ENCODE measurements at places on chromosomes 6 and 20.

DNA sequence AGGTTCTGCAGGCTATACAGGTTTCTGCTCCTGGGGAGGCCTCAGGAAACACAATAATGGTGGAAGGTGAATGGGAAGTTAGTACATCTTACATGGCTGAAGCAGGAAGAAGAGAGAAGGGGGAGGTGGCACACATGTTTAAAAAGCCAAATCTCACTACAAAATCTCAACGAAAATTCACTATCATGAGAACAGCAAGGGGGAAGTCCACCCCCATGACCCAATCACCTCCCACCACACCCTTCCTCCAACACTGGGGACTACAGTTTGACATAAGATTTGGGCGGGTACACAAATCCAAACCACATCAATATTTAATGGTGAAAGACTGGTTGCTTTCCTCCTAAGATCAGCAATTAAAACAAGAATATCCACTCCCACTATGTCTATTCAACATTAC is 13.8 kb upstream of the POLR1H start:
- DNase-seq, result no peak

DNA sequence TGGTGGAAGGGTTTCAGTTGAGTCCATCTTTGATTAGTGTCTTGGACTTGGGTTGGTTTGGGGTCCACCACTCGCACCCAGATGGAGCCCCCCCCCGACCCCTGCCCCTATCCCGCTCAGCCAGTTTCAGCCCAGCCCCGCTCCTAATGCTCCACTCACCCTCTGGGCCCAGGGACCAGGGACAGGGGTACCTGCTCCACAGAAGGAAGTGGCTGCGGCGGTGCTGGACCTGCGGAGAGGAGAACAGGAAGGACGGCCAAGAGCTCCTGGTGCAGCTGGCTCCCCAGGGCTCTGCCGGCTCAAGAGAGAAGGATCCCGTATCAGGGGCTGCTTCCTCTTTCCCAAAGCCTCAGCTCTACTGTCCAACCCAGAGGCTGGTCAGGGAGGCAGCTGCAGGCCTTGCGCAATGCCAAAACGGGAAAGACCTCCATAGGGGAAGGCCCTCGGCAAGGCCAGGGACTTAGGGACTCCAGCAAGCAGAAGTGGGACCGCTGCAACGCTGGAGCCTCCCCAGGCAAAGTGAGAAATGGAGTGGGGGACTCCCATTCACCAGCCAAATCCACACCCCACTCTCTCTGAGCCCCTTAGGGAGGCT is at the start of gene SIGLEC1:
SIGLEC1 (minus strand) TSS at position 322 of the 595 bp plus-strand sequence. CDS start 5,472 bp downstream, outside the sequence.
- DNase-seq, result no peak

DNA sequence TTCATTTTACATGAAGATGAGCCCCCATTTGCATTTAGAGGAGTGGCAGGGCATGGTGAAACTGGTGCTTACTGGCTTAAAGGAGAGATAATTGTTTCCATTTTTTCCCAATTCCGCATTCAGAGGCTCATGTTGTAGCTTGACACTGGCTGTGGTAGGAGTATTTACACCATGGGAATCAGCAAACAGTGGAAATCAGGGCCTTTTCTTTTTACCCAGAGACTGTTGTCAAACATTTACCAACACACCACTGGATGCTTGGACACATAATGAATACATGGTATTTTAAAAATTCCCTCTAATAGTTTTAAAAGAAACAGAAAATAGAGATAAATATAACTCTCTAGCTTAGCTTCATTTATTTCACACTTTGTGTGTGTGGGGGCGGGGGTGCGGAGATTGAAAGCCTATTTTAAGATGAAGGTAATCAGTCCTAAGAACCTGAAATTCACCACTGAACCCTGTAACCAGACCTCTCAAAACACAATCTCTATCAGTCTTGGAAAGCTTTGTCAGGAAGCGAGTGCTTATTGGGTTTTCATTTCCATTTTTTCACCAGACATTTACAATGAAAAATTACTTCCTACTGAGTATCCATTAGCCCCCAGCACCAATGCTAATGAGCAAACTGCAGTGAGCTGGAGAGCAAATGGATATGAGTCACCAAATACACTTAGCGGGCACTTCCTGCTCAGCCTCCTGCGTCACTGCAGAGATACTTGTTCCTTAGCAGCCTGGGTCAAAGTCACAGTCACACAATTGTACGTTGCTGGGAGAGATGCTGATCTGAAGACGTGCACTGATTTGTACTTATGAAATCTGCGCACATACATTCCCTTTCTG is 532.0 kb downstream of the BCKDHB start:
- no peak for DNase-seq

DNA sequence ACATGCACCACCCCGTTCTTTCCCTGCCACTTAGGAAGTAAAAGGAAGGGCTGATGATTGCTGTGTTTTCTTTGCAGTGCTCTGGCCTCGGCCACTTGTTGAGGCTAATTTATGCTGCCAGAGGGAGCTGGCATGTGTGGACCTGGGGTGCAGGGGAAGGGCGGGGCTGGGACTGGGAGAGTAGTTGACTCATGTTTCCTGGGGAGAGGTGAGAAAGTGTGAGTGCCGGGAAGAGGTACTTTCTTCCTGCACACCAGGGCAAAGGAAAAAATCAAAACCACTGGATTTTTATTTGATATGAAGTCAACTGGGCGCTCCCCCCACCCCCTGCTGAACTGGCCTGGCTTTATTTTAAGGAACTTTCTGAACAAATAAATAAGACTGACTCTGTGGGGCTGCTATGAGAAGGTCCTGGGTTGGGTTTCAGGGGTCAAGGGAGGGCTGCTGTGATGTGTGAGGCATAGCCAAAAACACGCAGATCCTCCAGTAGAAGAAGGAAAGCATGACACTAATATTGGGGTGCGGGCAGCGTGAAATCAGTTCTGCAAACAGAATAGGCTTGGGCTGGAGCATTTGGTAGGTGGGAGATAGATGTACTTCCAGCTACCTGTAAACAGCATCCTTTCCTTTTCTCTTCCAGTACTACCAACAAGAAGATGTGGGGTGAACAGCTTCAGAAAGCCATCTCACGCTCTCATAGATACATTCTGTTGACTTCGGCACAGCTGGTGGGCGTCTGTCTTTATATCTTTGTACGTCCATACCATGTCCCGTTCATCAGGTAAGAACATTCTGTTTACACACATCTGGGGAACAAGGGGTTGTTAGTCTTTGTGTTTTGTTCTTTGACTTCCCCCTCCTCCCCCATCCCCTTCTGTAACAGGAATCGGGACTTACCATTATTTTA is 87.5 kb downstream of the SYNJ2 start:
- no peak for DNase-seq

- DNase-seq, result no peak
Observed at GRCh38 chr6:68400396-68400795, 234.7 kb upstream of the ADGRB3 start.

- DNase-seq, result no peak
Observed at GRCh38 chr20:24461848-24462247, 7.6 kb upstream of the SYNDIG1 start.

DNA sequence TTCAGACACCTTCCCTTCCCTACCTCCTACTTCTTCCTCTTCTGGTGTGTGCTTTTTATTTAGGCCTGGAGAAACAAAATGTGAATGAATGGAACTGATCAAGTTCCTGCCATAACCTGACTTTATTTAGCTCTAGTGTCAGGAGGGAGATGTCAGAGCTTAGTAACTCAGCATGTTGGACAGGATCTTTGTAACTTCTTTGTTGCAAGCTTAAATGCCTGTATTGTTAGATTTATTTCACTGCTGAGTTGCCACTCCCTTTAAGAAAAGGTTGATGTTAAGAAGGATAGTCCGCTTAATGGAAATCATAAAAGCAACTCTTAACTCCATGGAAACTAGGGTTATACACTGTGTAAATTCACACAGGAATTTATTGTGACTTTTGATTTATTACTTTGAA is 2.2 kb downstream of the FAM120B start:
- no peak for DNase-seq

- DNase-seq, result no peak
Observed at GRCh38 chr6:97066056-97066455, 141.5 kb downstream of the KLHL32 start.

DNA sequence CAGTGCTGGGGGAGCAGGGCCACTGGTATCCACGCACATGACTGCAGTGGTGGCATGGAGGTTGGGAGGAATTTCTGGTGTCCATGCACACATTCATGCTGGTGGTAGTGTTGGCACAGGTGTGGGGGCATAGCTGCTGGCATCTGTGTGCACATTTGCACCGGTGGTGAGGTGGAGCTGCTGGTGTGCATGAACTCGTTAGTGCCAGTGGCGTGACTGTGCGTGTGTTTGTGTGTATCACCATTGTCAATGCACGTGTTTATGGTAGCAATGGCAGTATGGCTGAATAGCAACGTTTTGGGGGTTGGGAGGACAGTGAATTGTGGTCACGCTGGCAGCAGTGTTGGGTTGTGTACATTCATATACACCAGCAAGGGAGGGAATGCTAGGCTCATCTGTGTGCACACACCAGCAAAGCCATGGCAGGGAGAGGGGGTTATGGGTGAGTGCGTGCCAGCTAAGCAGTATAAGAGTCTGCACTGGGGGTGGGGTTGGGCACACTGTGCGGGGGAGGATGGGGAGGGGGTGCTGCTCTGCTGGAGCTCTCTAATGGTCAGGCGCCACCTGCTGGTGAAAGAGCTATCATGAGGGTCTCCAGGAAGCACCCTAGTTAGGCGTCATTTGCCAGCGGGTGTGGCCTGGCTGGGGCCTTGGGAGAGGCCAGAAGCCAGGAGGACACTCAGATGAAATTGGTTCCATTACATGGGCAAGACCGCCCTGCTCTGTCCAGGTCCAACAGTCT is 626.1 kb upstream of the ID4 start:
- peak; percentile 43 for DNase-seq

DNA sequence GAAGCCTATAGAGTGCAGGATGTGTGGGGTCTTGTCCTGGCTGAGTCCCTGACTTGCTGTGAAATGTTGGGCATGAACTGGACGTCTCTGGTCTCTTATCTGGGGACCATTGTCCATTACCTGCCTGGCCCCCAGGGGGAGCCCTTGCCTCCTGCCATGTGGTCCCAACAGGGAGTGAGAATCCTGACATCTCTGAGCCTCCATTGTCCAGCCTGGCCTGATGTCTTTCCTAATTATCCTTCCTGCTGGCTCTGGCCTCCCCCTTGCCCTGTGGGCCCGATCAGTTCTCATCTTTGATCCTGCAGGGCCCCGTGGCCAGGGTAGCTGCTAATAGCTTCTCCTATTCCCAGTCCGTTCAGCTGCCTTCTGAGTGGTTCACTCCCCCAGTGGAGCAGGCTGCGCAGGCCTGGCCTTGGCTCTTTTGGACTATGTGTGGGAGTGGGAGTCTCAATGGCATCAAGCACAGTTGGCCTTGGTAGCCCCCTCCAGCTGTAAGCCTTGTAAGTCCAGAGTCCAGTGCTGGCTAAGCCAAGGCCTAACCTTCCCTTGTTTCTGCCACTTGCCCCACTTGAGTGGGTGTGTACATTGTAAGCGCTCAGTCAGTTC is 77.9 kb upstream of the RALY start:
- DNase-seq, result peak; percentile 27

GRCh38 chr6:1197309-1197708 is 114.6 kb upstream of the FOXQ1 start:
- DNase-seq, result no peak

DNA sequence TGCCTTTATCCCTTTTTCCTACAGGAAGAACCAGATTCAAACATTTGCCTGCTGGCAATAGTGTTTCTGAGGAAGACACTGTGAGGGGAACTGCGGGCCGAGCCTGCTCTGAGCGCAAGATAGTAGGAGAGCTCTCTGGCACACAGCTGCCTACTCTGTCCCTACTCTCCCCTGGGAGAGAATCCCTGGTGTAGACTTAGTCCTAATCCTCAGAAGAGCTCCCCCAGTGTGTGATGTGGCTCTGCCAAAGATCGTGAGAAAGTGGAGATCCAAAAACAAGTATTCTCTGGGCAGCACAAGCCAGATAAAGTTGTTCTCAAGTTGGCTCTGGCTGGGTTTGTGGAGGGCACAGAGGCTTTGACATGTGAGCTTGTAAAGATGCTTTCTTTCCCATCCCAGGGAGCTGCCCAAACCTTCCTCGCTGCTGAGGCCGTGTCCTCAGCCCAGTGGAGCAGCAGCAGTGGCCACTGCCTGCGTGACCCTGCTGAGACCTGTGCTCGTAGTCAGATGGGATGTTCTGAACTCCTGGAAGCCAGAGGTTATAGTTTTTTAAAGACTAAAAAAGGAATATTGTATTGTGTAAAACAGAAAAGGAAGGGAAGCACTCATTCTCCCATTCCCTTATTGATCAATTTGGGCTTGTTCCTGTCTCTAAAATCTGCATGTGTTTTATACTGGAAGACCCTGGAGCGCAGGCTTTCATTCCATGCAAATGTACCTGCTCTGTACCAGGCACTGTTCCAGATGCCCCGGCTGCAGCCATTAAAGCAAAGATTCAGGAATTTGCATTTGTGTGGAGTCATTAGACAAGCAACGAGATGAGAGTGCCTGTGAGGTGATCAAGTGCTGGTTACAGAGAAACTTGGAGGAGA is 30.7 kb downstream of the PNLDC1 start:
- DNase-seq, result no peak

- DNase-seq, result no peak
Observed at GRCh38 chr6:166573511-166574216, 12.8 kb downstream of the RAMACL start.

DNA sequence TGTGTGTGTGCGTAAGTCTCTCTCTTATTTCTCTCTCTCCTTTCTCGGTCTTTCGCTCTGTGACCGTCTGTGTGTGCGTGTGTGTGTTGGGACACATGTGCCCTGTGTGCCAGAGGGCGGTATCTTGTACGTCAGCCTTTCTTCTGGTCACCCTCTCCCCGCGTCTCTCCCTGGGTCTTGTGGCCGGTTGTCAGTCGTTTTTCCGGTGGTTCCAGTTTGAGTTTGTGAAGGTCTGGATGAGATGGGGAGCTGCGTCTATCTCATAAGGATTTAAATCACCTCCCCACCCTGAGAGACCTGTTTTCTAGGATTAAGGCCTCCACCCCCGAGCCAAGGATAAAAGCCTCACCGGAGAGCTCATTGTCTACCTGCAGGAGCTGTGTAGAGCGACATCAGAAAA is 295.5 kb upstream of the ZNF337 start:
- DNase-seq, result no peak

GRCh38 chr20:16707674-16708073 is 22.2 kb upstream of the SNRPB2 start:
- no peak for DNase-seq

All from iPS DF 6.9 (cell line).